ENCODE measurements at places on chromosomes 7 and 10. TPM values are rescaled to one million over a fixed set of nuclear protein-coding genes. Genes with fewer than 3 reads are reported as not detected.

The HMX3 gene
- not detected for total RNA-seq

The LEP gene
- total RNA-seq, result not detected

The SERPINE1 gene
- total RNA-seq, result 2,645 TPM

The C1QL3 gene
- not detected for total RNA-seq

The HNRNPA2B1 gene
- 703 TPM for total RNA-seq

The GPC2 gene
- 17.5 TPM for total RNA-seq

Measured in endothelial cell of umbilical vein (primary cell).